Left renal pelvis (tissue), 4 donors: ENCODE measurements at places on chromosomes 7 and 10. TPM values are rescaled to one million over a fixed set of nuclear protein-coding genes. Genes with fewer than 3 reads are reported as not detected.

DNA sequence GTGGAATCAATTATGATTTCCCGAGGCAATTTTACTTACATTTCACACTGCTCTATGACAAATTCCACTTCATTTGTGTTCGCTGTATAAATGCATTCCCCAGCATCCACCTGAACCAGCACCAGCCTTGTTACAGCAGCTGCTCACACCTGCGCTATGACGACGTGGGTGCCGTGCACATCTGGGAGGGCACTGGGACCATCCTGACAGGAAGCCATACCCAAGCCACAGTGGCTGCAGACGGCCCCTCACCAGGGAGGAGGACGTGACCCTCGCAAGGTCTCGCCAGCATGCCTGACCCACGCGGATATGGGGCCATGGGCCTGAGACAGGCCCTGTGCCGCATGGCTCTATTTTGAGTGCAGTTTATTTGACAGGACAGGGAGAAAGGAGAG lies 201.3 kb downstream of the MAD1L1 start:
- DNase-seq = no peak

Gene PHYHIPL
- polyA plus RNA-seq = 3.0 TPM

GRCh38 chr10:114491933-114492332 lies 87.6 kb upstream of the AFAP1L2 start:
- DNase-seq = no peak

DNA sequence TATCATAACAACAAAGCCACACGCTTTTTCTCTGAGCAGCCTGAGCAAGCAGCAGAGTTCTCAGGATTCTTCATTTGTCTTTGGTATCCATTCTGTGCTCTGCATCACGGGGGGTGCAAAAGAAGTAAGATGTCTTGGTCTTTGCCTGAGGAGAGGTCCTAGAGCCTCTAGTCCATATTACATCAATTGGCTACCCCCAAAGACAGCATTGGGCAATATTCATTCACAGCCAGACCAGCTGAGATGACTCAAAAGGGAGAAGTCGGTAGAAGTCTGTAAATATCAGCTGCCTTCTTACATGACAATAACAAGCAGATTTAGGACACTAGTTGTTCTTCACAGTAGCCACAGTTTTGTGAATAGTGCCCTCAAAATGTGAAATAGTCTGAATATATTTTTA lies 66.6 kb downstream of the FZD1 start:
- no peak for DNase-seq

DNA sequence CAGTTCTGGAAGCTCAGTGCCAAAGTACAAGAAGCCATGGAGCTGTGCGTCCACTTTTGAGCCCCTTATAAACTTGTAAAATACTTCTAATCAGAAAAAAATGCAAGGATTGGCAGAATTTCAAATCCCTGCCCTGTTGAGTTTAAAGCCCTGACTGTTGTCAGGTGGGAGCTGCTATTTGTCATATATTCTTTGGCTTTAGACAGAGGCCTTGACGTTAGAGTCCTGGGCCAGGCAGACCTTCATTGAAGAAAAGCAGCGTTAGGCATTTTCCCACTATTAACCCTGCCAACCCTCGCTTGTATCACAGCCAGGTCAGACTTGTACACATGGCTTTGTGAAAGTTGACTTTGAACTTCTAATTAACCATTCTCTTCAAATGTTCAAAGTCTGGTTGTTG lies 155.4 kb downstream of the TWIST1 start:
- no peak for DNase-seq

DNA sequence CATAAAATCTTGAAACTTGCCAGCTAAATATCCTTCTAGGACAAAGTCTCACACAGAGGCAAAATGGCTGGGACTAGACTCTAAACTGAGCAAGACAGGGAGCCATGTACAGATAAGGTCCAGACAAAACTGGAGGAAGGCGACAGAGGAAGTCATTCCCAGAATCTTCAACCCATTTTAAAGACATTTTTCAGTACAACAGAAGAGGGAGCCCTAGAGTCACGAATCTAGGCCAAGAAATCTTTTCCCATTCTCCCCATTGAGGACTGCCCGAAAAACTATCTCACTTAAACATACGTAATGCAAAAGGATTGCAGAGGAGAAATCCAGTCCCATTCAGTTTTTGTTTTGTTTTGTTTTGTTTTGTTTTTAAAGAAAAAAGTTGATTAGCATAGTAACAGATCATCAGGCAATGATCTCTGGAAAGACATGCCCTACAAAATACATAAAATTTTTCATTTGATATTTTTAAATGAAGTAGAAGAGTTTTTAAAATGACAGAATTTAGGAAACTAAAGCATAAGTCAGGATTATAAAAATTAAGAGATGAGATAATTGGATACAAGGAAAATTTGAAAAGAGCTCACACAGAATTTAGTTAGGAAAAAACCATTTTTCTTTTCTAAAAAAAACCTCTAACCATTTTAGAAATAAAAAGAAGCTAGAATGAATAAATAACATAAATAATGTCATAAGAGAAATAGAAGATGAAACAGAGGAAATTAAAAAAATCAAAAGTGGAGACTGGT lies 16.9 kb upstream of the PRF1 start:
- no peak for DNase-seq

- DNase-seq = no peak
These were observed 74.6 kb upstream of the FRMD4A start for GRCh38 chr10:14405076-14406065.

- no peak for DNase-seq
These were observed 53.0 kb downstream of the PDK4 start for GRCh38 chr7:95543312-95543711.

Gene AKR1C4
- not detected for polyA plus RNA-seq

DNA sequence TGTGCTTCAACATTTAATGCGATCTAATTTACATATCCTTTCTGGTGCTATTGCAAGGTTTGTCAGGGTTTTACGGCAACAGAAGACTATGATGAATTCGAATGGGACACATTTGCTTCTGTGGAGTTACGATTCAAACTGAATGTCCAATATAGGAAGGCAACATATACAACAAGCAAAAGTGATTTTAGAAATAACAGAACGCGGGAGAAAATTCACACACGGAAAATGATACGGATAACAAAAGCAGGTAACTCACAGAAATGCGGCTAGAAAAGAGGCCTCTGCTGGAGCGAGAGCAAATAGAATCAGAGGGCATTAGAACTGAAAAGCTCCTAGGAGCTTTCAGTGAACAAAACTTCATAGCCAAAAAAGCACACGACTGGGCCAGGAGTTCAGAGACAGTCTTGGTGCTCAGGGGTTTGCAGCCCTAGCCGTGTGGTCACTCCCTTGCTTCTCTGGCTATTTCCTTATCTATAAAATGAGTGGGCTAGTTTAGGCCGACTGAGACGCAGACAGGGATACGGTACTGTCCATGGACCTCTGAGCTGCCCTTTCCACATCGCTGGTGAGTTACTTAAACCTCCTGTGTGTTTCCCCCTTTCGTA lies 557 bp upstream of the TAX1BP1 start:
- DNase-seq = no peak

DNA sequence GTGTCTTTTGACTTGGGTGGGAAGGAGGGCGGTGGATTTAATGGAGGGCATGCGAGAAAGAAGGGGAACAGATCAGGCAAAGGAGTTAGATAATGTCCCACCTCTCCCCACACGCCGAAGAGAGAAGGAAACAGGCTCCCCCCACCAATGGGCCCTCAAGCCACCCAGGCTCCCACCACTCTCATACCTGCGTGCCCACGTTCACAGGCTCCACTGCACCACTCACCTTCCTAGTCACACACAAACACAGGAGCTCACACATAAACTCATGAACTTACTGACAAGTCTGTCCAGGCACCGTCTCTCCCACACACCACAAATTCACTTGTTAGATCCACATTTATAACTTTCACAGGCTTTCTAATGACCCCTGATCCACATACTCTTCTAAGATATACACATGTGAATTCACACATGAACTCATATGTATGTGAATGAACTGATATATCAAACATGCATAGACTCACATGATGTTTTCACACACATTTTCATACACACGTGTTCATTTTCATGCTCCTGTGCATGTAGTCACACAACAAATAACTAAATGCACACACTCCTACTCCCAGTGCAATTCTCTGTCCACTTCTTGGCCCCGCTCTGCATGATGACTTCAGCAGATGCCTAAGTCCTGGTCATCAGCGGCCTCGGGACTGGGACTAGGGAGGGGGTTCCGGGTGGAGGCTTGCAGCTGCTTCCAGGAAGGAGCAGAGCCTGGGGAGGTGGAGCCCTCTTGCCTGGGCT lies 1.5 kb downstream of the LZTS2 start:
- DNase-seq = peak; percentile 65

Gene ACTL6B
- 0.22 TPM for polyA plus RNA-seq

GRCh38 chr7:96167424-96167823 lies 154.5 kb downstream of the SLC25A13 start:
- no peak for DNase-seq
